Stimulated activated CD8-positive, alpha-beta memory T cell treated with anti-CD3 and anti-CD28 coated beads, Interleukin-2, amount 100 ng/mL, for 48 hours (primary cell): ENCODE measurements at places on chromosomes 5 and 9.

DNA sequence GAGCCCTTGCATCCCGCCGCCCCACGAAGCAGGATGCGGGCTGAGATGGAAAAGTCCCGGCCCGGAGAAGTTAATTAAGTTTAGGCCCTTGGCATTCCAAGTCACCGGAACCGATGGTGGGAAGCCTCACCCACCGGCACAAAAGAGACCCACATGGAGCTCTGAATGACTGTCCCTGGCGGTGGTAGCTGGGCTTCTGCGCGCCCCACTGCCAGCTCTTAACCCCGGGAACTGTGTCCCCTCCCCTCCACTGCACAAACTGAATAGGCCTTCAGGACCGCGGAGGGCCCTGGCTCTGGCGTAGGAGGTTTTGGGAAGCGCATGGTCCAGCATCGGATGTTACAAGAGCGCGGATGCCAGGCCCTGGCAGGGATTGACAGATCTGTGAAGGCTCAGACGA lies 291.1 kb upstream of the TUT7 start:
- no peak for DNase-seq

- DNase-seq = no peak
Measured at GRCh38 chr5:146744068-146744745, 134.3 kb downstream of the PPP2R2B start.

DNA sequence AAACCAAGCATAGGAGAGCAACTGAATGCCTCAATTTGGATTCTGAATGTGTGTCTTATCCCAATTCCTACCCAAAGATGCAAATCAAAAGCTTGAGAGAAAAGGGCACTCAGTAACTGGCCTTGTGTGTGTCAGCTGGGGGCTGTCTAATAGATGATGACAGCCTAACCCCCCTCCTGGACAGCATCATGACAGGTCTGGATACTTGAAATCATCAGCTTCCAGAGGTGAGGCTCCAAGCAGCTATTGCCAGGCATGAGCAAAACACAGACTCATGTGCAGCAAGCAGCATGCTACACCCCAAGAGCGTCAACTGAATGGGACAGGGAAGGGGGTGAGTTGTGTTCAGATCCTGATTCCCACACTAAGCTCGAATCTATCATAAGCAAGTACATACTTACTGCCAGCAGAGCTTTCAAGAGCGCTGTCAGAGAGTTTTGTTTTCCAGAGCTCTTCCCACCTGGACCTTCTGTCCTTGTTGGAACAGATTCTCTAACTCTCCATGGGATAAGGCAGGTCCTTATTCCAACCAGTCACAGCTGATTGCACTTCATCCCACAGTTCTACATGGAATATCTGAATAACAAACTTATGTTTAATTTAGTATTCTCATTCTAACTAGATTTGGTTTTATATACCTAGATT lies 467.5 kb downstream of the DTWD2 start:
- DNase-seq = no peak

DNA sequence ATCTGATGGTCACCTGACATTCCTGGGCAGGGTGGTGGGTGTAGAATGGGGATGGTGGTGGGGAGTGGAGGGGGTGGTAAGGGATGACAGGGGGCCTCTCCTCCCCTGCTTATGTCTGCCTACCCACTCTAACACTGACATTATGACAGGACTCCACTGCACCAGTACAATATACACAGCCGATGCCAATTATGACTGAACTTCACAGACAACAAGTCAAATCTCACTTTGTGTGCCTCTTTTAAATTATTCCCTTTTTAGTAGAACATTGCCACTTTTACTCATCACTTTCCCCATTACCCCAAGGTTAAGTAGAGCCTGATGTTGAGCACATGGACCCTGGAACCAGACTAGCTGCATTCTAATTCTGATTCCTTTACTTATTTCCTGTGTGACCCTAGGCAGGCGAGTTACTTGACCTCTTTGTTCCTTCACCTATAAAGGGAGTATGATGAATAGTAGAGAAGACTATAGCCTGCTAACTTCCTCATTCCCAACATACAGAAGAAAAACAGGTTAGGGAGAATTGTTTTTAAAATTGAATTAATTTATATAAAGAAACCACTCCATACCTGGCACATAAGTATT lies 464.7 kb downstream of the DMRT2 start:
- DNase-seq = no peak

DNA sequence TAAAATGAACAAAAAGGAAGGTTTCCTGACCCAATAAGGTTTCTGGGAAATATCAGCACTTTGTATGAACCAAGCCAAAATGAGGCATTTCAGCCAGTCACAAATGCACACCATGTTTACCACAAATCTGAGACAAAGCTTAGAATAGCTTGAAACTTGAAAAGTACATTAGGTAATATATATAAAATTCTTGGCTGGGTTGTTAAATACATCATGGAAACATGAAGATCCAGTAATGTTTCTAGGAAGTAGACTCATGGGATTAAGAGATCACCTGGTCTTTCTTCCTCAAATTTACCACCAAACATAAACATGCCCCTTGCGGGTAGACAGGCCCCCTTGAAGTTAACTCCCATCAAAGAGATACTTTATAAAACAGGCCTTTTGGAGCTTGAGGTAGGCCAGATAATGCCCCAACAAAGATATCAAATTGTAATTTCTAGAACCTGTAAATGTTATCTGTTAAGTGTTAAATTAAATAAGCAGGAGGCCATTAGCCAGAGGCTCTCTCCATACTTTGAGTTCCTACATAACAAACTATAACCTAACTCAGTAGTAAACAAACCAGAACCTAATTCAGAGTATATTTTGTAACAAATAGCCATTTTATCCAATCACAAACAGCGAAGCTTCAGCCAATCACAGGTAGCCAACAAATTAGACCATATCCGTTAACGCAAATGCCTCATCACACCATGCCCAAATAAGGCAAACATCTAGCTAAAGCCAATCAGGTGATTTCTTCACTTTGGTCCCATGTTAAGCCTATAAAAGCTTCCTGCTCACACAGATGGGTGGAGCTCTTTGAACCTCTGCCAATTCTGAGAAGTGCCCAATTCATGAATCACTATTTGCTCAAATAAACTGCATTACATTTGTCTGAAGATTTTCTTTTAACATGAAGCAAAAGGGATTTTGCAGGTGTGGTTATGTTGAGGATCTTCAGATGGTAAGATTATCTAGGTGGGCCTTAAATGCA lies 127.9 kb upstream of the TARS1 start:
- no peak for DNase-seq

DNA sequence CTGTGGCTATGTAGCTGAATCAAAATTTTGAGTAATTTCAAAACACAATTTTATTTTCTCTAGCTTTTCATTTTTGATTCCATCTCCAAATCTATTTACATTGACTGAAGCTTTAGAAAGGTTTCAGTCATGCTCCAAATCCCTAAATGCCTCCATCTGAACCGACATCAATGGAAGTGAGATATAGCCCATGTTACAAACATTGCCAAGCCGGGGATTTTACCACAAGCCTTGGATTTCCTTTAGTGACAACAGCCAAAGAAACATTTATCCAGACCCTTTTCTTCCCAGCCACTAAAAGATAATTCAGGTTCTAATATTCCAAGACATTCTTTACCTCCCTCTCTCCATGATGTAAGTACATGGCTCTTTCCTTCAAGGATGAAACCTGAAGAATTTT lies 1087.7 kb upstream of the SEMA6A start:
- no peak for DNase-seq

- DNase-seq = no peak
Measured at GRCh38 chr5:108814551-108814950, 66.9 kb downstream of the FER start.

DNA sequence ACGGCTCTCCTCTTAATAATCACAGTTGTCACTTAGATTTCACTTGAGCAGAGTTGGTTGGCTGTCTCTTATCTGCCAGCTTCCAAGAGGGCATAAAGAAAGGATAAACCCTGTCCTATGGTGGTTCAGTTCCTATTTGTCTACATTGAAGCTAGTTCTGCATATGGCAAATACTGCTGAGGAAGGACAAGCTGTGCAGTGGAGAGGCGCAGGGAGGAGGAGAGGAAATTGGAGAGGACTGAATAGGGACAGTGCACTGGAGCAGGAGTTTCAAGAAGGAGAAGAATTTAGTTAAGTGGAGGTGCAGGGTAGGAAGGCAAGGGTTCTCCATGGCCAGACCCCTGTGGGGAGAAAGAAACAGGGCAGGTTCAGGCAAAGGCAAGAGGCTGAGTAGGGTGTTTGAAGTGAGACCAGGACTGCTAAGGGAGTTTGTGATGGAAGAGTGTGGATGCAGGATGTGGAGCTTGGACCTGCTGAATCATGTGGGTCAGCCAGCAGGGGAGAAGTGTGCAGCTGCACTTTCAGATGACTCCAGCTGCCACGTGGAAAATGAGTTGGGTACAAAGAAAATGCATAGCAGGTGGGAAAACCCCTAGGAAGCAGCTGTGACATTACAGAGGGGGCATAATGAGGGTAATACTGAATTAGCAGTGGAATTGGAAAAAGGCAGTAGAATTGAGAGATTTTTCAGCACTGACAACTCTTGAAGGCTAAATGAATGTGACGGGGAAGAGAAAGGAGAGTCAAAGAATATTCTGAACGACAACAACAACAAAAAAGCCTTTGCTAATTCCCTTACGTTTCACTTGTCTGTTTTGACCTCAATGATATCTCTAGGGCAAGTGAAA lies 66.8 kb downstream of the MAMDC2 start:
- DNase-seq = no peak

DNA sequence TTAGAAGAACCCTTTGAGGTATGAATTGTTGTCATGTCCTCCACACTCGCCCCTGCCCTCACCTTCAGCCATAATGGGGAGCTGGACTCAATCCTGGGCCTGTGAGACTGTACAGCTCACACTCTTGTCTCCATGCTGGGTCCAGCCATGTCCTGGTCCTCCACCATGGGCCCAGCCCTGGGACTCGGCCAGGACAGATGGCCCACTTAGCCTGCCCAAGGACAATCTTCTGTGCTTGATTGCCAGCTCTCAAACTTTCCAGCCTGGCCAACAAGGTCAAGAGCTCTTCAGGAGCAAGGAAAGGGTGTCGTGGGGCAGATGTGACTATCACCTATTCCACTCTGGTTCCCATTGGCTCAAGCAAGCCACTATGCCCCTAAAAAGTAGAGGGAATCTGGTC lies 90.8 kb downstream of the HRH2 start:
- DNase-seq = no peak

DNA sequence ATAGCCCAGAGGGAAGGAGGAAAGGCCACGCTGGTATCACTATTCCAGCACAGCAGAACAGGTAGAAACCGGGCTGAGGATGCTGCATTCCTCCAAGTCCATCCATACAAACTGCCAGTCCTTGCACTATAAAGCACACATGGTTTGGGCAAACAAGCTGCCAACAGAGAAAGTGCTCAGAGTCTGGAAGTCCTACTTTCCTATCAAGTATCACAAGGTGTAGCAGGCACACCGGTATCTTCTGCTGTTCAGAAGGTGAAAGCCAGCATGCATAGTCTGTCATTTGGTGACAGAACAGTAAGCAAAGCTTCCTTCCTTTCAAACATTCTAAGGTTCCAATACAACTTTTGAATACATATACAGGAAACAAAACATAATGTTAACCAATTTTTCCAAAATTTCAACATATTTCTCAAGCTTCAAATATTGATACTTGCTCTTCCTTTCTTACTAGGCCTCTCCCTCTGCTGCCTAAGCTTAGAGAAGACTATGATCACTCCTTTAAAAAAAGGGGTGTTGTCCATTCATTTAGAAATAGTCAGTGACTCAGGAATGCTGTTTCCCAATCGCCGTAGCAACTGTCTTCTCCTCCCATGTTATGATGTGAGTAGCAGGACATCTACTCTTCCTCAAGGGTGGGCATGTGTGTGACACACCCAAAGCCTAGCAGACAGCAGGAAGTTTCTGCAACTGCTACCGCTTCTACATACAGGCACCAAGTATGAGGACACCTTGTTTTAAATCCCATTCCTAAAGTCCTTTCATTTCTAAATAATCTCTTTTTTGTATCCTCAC lies 14.7 kb downstream of the DIAPH1 start:
- DNase-seq = no peak

DNA sequence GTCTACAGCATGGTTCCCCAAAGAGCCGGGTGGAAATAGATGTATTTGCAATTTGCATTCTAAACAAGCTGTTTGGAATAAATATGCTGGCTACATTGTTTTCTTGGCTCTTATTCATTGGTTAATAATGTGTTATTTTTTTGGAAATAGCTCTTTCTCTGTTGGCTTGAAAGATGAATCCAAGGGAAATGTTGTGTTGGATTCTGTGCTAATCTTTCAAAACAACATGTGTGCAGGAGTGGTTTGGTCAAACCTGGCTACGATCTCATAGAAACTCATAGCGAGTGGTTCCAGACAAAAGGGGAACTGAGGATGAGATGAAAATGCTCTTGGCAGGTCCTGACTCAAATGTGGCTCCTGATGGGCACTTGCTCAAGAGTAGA lies 63.7 kb upstream of the CXCL14 start:
- DNase-seq = no peak

GRCh38 chr9:85041466-85042137 lies 372.1 kb downstream of the NTRK2 start:
- no peak for DNase-seq
